SHP77 treated with DMSO at 0.1 percent for 48 hours (cell line): ENCODE measurements at places on chromosomes 16 and 17.
A peak's percentile ranks its signal among the peaks of the same experiment; 100 is the strongest.

GRCh38 chr16:85205747-85206471, 93.6 kb upstream of the CIBAR2 start:
- DNase-seq, result peak; percentile 42

- no peak for DNase-seq
These were observed 57.0 kb downstream of the BAIAP2 start for GRCh38 chr17:81091774-81092517.

DNA sequence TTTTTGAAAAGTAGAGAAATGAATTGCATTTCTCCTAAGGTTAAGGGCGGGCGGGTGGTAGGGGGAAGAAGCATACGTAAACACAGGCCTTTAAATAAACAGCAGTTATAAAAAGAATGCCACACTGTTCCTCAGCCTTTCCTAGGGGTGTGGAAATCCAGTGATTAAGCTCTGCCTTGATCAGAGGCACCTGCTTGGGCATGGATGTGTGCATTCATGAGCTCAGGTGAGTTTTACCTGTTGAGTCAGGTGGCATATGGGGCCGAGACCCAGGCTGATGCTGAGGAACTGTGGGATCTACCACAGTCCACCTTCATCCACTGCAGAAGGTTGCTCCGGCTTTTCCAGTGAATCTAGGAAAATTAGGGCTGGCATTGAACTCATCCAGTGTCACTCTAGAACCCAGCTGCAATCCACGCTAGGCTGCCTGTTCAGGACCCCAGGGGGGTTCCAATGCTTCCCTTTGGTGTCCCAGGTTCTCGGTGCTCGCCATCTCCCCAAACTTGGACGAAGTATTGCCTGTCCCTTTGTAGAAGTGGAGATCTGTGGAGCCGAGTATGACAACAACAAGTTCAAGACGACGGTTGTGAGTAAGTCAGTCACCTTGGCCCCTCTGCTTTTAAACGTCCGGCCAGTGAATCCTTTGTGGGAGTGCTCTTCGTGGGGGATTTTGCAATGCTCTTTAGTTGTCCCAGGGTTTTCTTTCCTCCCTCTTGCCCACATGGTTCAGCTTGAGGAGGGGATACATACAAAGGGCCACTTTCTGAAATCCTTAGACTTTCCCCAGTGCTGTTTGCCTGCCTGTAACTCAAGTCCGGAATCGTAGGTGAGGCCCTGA, 72.7 kb downstream of the SDR42E1 start:
- DNase-seq, result no peak

- DNase-seq, result no peak
These were observed 417.1 kb upstream of the CDH11 start for GRCh38 chr16:65538976-65539375.

GRCh38 chr17:36817483-36818048, 119.7 kb upstream of the LHX1 start:
- no peak for DNase-seq

DNA sequence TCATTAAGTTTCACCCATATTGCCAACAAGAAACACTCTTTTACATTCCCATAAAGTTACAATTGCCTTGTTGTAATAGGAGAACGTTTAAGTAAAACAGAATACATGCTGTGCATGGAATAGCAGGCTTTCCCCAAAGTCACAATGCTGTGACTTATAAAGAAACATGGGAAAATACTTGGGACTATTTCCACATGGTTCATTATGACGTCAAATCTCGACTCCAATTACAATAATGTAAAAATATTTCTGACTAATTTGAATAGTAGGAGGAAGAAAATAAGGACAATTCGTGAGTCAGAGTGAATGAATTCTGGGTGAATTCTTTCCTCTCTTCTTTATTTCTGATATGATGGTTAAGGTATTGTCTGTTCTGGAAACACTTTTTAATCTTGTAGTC, 52.8 kb downstream of the CDH11 start:
- no peak for DNase-seq

DNA sequence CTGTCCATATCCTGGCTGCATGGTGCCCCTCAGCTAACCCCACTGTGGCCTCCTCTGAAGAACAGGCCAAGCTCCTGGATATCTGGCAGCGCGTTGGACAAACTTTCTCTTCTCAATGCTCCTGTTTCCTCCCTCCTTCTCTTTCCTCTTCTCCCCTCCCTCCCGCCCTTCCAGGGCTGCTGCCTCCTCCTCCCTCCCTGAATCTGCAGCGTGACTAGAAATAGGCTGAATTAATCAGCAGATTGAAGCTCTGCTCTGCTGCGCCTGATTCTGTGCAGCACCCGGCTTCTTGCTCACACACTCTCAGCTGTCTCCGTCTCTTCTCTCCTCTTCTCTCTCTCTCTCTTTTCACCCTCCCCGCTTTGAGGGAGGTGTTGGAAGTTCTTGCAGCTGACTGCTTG, 19.8 kb downstream of the TMEM94 start:
- DNase-seq, result no peak

DNA sequence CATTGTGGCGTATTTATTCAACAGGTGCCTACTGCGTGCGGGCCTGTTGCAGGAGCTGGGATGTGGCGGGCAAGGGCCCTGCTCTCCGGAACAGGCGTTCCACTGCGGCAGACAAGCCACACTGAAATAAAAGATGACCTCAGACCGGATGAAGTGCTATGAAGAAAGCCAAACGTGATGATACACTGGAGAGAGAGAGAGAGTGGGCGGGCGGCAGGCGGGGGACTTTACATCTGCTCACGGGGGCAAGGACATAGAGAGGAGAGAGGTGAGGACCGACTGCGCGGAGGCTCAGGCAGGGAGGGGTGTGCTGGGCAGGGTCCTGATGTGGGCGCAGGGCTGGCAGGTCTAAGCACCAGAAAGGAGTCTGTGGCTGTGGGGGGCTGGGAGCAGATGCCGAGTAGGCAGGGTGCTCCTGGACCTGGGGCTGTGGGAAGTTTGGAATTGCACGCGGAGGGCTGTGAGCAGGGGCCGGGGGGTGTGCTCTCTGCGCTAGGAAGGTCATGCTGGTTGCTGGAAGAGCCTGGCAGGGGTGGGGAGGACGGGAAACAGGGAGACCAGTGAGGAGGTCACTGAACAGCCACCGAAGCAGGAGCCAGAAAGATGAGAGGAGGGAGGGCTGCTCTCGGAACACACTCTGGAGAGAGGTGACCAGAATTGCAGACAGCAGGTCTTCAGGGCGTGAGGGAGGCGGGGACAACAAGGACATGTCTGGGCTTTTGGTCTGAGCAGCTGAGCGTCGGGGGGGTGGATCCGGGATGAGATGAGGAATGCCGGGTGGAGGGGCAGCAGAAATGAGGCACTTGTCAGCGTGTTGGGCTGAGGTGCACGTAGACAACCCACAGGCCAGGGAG, 9.9 kb downstream of the MXRA7 start:
- peak; percentile 47 for DNase-seq

DNA sequence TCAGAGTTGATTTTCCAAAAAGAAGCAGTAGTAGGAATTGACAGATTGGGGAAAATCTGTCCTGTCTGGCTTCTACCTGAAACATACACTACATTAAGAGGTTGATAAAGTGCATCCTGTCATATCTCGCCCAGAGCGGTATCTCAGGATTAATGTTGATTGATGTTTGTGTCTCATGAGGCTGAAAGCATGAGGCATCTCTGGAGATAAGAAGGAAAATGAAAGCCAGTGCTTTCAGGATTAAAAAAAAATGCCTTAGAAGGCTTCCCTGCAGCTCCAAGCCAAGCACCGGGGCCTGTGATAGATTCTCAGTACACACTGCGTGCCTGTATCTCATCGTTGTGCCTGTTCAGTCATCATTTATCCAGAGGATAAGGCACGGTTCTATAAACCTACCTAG, 26.4 kb upstream of the CD300E start:
- DNase-seq, result no peak

- DNase-seq, result no peak
These were observed 11.6 kb downstream of the KCNH4 start for GRCh38 chr17:42169351-42169750.

- no peak for DNase-seq
These were observed 255.5 kb upstream of the KCNJ16 start for GRCh38 chr17:69819316-69820087.

- DNase-seq, result no peak
These were observed 835 bp downstream of the NME4 start for GRCh38 chr16:397736-398332.

- DNase-seq, result no peak
These were observed 46.3 kb downstream of the PEMT start for GRCh38 chr17:17545031-17545820.
